ENCODE measurements at places on chromosomes 1 and 21. TPM values are rescaled to one million over a fixed set of nuclear protein-coding genes. Genes with fewer than 3 reads are reported as not detected.

Gene SLC16A4
- 7.7 TPM for total RNA-seq

Gene TRNAU1AP
- total RNA-seq: 27.4 TPM

Gene CFAP74
- total RNA-seq: not detected

Gene AMPD1
- total RNA-seq: not detected

Gene BTBD8
- total RNA-seq: 1.6 TPM

Gene SELL
- not detected for total RNA-seq

Gene NOTCH2
- total RNA-seq: 53.1 TPM

Gene MMEL1
- not detected for total RNA-seq

Gene SYPL2
- total RNA-seq: 0.15 TPM

Gene TMEM61
- total RNA-seq: not detected

Gene DMBX1
- total RNA-seq: not detected

Gene VANGL2
- total RNA-seq: 1.0 TPM

Gene OR2L5
- not detected for total RNA-seq

Gene ELF3
- total RNA-seq: 0.17 TPM

Gene HENMT1
- total RNA-seq: 3.4 TPM

Gene COL9A2
- 4.9 TPM for total RNA-seq

Gene PGLYRP4
- not detected for total RNA-seq

Gene TRMT1L
- 10.3 TPM for total RNA-seq

Gene MTARC1
- total RNA-seq: 1.7 TPM

Gene RABIF
- total RNA-seq: 4.0 TPM

Gene HES2
- total RNA-seq: 0.15 TPM

Gene HMGN2
- total RNA-seq: 738 TPM

Gene TSSK3
- under 0.01 TPM for total RNA-seq

Gene INSRR
- total RNA-seq: not detected

Gene UBXN10
- under 0.01 TPM for total RNA-seq

Gene LHX8
- not detected for total RNA-seq

Gene HFM1
- total RNA-seq: 0.34 TPM

Gene SLC22A15
- 0.30 TPM for total RNA-seq

Gene TUFT1
- 7.6 TPM for total RNA-seq

Gene CLDN14
- total RNA-seq: not detected

Data from bronchus fibroblast of lung (primary cell).